ENCODE measurements at places on chromosomes 1 and 21.
A peak's percentile ranks its signal among the peaks of the same experiment; 100 is the strongest.

DNA sequence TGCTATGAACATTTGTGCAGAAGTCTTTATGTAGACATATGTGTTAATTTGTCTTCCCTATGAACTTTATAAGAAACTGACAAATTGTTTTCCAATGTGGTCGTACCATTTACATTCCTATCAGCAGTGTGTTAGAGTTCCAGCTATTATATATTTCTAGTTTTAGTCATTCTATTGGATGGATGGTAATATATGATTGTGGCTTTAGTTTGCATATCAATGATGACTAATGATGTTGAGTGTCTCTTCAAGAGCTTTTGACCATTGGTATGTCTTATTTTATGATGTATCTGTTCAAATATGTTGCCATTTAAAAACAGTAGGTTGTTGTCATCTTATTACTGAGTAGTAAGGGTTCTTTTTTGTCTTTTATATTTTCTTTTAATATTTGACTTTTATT, 16.2 kb upstream of the ZNF326 start:
- no peak for DNase-seq

DNA sequence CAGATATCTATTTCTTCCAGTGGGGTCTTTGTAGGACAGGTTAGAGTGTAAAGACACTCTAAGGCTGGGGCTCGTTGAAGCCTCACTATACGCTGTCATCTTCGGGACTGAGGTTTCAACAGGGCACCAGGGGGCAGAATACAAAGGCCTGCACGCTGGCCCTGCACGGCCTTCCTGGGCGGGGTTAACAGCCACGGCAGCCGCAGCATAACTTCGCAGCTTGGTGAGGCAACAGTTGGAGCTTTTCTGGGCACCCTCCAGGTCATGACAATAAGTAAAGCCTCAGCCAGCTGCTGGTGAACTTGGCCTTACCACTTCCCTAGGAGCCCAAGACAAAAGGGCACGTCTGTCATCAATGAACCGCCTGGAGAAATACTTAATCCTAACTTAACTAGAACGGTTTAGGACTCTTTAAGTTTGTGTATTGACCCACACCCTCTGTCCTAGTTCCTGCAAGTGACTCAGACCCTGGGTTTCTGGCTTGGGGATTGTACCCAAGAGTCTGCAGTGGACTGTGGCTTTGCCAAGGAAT, 2.3 kb upstream of the RUNX1 start:
- DNase-seq, result peak; percentile 88

DNA sequence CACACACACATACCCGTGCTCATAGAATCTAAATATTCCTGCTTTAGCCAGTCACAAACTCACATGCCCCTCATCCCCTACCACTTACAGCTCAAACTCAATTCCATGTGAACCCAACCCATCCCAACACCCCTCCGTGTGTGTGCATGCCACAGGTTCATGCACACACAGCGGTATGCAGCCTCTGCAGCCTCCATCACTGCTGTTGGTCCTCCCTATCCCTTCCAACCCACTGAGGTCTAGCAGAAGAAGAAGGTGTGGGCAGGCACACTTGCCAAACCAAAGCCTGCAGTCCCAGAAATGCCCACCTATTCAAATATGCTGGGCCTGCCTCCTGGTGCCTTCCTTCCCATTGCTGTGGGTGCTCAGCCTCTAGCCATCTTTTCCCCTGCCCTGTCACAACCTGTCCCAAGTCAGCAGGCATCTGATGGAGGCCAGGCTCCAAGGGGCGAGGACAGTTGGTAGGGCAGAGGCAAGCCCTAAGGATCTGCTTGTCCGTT, 26.2 kb downstream of the SLC2A1 start:
- no peak for DNase-seq

DNA sequence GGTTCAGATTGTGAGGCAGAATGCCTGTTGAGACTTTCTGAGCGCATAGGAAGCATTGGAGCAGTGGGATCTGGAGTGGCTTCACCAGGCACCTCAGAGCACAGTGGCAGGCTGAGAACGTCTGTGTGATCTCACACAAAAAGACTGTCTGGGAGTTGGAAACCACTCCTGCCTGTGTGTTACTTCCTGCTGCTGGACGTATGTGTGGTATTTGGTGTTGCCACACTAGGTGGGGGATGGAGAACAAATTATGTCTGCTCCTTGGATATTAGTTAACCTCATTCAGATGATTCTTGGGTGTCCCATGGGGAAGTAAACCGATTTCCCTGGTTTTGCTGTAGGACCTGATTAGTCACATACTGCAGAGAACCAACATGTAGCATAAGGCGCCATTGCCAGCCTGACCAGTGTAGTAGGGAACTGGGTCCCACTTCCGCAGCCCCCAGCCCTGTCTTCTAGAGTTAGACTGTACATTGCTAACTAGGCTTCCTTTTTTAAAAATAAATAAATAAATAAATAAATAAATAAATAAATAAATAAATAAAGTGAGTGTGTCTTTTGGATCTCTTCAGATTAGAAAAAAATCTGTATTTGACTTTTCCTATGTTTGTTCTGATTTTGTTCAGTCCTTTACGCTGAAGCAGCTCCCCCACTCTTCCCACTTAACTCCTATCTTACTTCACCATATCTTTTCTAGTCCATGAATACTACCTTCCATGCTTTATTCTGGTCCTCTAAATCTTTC, 26.9 kb downstream of the UCK2 start:
- no peak for DNase-seq

GRCh38 chr1:202086579-202087350, 36.0 kb upstream of the GPR37L1 start:
- DNase-seq, result peak; percentile 37

DNA sequence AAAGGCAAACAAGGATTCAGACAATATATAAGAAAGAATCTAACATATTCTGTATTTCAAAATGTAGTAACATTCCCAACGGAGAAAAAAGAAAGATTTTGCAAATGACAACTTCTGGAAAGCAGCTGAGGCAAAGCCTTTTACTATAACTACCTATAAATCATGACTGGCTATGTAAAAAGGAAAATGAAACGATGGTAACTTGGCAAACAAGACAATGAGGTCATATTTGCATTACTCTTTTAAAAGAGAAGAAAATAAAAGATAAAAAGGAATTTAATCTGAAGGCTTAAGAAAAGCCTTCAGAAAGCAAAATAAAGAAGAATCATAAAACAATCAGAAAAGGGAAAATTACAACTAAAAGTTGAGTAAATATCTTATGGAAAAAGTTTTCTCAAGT, 25.1 kb upstream of the ASPM start:
- no peak for DNase-seq

GRCh38 chr1:36135330-36135667, 10.3 kb upstream of the COL8A2 start:
- DNase-seq, result no peak

- no peak for DNase-seq
Observed at GRCh38 chr1:171397851-171398469, 84.0 kb downstream of the FMO4 start.

- DNase-seq, result no peak
Observed at GRCh38 chr21:36567216-36567885, 87.4 kb upstream of the CLDN14 start.

DNA sequence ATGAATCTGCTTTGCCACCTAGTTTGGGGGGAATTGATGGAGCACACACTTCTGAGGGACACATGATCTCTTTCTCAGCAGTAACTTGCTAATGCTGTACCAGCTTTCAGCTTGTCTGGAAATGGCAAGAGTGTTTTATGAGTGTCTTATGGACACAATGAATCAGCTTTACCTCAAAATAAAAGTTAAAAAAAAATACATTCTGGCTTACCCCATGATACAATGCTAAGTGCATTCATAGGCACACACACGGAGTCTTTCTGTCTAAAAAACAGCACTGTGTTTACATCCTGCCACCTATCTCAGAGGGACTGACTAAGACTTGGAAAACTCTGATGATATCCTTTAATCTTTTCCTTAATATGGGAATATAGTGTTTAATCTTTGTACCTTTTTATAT, 455.5 kb upstream of the ADAMTS5 start:
- no peak for DNase-seq

DNA sequence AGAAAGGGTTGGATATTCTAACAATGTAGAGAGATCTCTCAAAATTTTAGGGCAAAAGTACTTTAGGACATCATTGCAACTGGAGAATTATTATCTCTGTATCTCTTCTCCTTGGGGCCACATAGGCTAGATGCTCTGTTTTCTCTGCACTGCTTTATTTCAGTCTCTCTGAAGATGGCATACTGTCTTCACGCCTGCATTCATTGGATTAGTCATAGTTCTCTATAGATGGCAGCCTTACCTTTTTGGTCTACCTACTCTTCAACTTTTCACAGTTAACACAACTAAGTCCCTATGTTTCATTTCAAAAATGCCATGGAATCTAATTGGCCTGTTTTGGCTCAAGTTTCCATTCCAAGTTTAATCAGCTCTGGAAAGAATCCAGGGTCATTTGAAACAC, 1623.3 kb upstream of the B3GALT2 start:
- no peak for DNase-seq

- peak; percentile 80 for DNase-seq
Observed at GRCh38 chr1:50023292-50024159, at the start of gene AGBL4. Gene AGBL4, minus strand, starts transcription at chr1:50023954.

GRCh38 chr21:45078877-45079281, 4.5 kb downstream of the ADARB1 start:
- DNase-seq, result no peak

DNA sequence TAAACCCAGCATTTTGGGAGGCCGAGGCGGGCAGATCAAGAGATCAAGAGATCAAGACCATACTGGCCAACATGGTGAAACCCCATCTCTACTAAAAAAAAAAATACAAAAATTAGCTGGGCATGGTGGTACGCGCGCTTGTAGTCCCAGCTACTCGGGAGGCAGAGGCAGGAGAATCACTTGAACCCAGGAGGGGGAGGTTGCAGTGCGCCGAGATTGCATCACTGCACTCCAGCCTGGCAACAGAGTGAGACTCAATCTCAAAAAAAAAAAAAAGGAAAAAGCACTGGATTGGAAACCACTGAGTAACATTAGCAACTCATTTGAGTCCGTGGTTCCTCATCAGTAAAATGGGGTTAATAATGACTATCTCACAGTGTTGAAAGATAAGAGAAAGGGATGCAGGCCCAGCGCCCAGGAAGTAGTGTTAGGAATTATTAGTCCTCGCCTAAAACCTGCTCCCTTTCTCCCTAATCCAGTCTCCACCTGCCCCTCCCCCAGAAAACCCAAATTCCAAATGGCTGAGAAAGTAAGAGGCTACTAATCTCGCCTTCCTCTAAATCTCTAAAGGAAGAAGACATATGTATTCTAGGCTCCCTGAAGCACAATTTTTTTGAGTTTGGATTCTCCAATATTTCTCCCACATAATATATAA, 49.5 kb downstream of the RHBG start:
- no peak for DNase-seq

DNA sequence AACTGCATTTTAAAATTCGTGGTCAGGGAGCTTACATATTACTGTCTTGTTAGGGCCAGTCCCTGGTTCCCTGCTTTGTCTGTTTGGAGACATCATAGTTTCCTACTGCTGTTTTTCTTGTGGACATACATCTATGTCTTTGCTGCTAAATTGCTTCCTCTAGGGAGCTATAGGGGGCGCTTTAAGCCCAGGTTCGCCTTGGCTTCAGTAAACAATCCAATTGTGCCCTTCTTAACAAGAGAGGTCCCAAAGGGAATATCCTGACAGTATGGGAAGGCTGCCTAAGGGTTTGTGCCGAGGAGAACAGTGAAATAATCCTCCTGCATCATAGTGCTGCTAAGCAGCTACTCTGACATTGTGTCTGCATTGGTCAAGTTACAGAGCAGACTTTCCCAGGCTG, 112.5 kb downstream of the USH2A start:
- no peak for DNase-seq

DNA sequence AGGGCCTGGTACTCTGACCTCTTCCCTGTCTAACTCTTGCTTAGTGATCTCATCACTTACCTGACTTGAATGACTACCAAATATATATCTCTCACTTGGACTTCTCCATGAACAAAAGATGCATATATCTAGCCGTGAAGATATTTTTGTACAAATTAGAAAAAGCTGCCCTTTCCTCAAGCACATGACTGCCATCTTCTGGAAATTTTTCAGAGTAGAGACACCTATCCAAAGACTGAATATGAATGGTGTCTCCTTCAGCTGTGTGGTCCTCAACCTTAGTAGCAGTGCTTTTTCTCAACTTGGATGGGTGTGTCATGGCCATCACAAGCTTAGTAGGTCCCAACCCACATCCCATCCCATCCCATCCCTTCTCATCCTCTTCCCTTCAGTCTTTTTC, 142.3 kb downstream of the DNM3 start:
- no peak for DNase-seq

DNA sequence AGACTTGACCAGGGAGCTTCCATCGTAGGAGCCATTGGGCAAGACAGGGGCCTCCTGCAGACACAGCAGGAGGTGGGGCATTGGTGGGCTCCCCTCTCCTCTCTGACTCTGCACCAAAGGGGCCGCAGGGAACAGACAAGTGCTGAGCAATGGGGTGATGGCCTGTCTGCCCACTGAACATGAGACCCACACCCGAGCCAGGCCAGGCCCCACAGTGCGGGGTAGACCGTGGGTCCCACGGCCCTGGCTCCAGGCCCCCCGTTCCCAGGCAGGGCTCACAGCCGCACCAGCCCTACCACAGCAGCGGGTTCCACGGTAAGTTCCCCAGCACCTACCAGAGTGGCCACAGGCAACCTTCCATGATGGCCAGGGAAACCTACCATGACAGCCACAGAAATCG, 45.9 kb downstream of the CHD5 start:
- DNase-seq, result peak; percentile 11

GRCh38 chr21:16037421-16037955, 307.7 kb downstream of the USP25 start:
- no peak for DNase-seq

DNA sequence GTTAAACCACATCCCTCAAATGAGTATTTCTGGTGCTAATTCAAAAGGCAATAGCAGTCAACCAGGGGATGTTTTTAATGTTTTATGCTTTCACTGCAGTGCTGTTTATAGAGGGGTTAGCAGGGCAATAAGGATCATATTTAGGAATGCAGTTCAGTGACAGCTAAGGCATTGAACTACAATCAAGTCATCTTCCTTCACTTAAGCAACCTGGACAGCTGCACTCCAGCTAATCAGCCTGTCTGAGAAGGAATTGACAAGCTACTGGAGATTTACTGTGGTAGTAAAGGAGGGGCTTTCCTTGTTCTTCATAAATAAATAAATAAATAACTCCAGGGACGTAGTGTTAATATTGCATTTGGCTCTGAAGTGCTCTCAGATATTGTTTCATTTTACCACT, 93.9 kb downstream of the DAB1 start:
- no peak for DNase-seq

- DNase-seq, result no peak
Observed at GRCh38 chr1:185674201-185674600, 60.0 kb upstream of the HMCN1 start.

- peak; percentile 66 for DNase-seq
Observed at GRCh38 chr21:26840912-26841311, 4.3 kb downstream of the ADAMTS1 start.

GRCh38 chr1:160360227-160360695, 6.6 kb upstream of the NHLH1 start:
- DNase-seq, result no peak

Data from left ventricle myocardium superior (tissue), 1 donor.